ENCODE measurements at places on chromosomes 7 and 10.
A peak's percentile ranks its signal among the peaks of the same experiment; 100 is the strongest.

DNA sequence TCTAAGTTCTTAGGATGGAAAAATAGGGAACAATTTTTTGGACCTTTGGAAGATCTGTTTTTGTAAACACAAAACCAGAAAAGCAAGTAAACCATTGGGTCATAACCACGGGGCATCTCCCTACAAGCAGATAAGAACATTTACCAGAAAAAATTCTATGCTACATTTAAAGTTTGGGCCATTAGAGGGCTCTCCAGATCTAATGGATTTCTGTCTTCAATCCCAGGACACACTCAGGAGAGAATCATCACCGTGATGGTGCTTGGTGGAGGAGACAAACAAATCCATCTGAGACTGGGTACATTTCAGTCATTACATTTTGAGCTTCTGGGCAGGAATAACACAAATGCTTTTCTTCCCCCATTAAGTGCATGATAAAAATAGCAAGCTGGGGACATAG is 178.4 kb upstream of the TARP start:
- DNase-seq, result no peak

- no peak for DNase-seq
Observed at GRCh38 chr7:151384776-151385625, 24.8 kb downstream of the WDR86 start.

- no peak for DNase-seq
Observed at GRCh38 chr10:21157664-21158063, 260.6 kb upstream of the NEBL start.

DNA sequence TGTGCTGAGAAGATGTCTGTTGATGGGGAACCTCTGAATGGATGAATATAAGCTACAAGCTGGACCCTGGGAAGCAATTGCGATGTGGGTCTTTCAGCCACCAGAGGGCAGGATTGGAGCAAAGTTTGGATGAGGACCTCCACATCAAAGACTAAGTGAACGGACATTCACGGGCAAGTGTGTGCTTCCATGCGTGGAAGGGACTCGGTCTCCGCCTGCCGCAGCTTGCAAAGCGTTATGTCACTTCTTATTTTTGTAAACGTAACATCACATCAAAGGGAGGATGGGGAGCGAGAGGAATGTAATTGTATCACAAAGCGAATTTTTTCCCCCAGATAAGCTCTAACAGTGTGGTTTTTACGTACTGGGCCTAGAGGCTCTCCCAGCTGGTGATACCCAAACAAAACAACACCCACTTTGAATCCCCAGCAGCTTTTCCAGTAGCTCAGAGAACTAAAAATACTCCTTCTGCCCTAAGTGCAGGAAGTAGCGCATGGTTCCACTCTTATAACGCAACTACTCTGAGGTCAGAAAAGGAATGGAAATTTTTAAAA is 65.0 kb downstream of the VWA2 start:
- DNase-seq, result peak; percentile 52

GRCh38 chr7:128740996-128741395 is 1.8 kb downstream of the CALU start:
- DNase-seq, result no peak

- no peak for DNase-seq
Observed at GRCh38 chr10:29257106-29257783, 31.6 kb upstream of the LYZL1 start.

GRCh38 chr7:51290304-51290637 is 26.3 kb downstream of the COBL start:
- no peak for DNase-seq
